ENCODE measurements at places on chromosomes 2 and 18.

- no peak for DNase-seq
Measured at GRCh38 chr2:172985139-172985892, 90.3 kb upstream of the MAP3K20 start.

DNA sequence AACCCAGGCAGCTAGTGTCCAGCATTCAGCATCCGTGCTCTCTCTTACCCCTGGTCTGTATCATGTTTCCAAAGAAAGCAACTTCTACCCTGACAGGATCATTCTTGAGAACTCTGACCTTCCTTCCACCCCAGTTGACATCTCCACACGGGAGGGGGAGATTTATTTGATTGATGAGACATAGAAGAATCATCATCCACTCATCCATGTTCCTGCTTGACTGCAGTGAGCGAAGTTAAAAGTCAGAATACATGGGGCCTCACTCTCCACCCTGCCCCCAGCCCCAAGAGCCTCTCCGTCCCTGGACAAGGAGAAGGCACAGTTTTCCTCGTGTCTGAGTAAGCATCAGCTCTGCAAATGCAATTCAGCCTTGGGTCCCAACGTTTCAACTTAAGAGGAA is 356.0 kb upstream of the TNP1 start:
- no peak for DNase-seq

GRCh38 chr2:208479342-208479741 is 72.8 kb downstream of the PTH2R start:
- no peak for DNase-seq

DNA sequence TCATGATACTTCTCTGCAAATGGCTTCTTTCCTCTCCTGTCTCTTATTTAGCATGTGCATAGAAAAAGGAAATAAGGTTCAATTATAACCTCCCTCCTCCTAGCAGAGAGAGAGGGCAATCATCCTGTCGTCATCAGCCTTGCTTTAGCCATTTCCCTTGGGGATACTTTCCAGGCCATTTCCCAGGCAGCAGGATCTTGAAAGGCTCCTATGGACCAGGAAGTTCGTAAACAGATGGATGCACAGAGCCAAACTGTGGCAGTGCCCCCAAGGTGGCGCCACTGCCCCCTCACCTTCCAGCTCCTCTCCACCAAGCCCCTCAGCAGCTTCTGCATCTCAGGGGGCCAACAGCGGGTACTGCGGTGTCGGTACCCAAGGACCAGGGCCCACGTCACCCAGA is 157.4 kb downstream of the DTNA start:
- DNase-seq, result no peak

GRCh38 chr2:172489681-172490080 is 62.3 kb downstream of the ITGA6 start:
- DNase-seq, result no peak

DNA sequence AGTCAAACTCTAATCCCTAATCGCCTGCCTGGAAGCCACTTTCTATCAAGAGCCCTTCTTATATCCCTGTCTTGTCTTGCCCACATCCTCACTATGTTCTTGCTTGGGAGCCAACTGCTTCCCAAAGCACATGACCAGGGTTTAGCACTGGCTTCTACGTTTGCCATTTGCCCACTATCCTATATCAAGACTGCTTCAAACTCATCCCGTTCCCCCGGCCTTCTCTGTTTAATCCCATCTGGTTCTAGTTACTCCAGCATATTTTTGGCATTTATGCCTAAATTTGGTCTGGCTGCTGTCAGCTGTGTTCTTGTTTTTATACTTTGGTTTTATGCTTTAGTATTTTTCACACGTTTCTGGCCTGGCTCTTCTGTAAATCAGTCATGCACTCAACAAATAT is 40.2 kb downstream of the POLR1A start:
- no peak for DNase-seq

- DNase-seq, result no peak
Measured at GRCh38 chr2:25460261-25460905, 118.7 kb upstream of the DNMT3A start.

DNA sequence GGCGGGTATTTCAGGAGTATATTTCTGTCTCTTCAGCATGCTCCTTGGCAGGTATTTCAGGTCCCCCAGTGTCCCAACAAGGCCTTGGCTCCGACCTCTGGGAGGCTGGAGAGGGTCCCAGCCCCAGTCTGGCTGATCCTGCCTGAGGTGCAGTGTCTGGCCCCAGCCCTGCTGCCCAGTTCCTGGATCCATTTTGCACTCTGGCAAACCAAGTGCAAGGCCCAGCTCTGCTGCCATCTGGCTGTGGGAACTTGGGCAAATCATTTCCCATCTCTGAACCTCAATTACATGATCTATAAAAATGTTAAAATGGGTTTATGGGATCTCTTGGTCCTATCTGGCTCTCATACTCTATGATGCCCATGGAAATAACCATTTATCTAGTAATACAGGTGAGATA is 63.6 kb downstream of the ZBTB7C start:
- DNase-seq, result peak; percentile 27

- no peak for DNase-seq
Measured at GRCh38 chr2:212957624-212958023, 193.8 kb downstream of the IKZF2 start.

DNA sequence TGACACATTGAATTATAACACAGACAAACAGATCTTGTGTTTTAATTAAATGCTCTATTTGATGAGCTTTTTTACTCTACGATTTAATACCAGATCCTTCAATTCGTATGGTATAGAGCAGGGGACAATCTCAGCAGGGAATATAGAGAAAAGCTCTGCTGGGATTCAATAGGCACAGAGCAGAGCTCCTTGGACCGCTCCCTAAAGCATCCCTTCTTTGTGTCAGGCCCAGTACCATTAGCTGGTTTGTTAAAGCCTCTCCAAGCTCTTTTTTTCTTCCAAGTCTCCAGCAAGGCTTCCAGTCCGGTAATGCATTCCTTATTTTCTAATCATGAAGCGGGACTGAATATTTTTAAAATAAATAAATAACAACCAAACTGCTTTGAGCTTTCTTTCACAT is 466.0 kb downstream of the NR4A2 start:
- DNase-seq, result peak; percentile 0

DNA sequence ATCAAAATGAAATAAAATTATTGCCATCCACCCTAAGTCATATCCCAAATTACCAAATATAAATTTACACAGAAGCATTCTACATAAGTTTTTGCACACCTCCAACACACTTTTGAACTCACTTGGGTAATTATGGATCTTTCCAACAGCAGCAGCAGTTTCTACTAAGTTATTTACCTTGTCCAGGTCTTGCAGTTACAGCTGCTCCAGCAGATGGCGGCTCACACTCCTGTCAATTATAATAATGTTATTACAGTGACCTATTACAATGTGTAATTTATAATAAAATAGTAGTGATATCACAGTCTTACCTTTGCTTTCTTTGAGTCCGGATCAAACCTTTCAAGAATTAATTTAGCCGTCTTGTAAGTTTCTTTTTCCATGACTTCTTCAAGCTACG is 37.9 kb downstream of the LNPK start:
- DNase-seq, result no peak

GRCh38 chr2:140814141-140814540 is 1316.7 kb downstream of the LRP1B start:
- DNase-seq, result no peak

DNA sequence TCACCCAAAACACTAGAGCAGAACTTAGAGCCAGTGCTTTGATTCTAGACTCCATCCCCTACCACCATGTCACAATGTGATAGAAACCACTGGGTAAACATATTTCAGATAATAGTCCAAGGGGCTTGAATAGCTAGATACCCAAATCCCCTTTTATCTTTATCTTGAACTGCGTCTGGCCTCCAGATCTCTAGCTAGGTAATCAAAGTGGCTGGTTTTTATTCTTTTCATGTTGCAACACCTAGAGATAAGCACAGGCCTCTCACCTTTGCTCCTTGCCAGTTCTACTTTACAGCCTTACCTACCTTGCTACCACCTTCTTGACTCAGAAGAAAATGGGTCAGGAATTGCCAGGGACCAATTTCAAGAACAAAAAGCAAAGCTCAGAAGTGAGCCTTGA is 171.2 kb downstream of the C1D start:
- no peak for DNase-seq

DNA sequence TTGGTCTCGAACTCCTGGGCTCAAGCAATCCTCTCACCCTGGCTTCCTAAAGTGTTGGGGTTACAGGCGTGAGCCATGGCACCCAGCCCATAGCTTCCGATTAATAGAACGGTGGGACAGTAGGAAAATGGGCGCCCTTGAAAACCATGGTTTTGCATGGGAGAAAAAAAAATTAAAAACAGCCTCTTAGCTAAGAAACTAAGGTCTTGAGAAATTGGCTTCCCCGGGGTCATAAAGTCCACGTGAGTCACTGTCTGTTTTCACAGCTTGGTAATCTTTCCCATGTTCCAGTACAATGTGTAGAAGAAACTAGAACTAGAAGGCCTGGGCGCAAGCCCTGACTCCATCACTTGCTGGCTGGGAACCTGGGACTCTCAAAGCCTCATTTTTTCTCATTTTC is 20.7 kb downstream of the B3GNT2 start:
- DNase-seq, result no peak

- DNase-seq, result peak; percentile 77
Measured at GRCh38 chr18:39380186-39380725, 1814.7 kb upstream of the CELF4 start.

GRCh38 chr2:45145073-45145899 is 136.0 kb upstream of the SIX2 start:
- DNase-seq, result no peak

- DNase-seq, result no peak
Measured at GRCh38 chr2:224257156-224257555, 144.8 kb downstream of the FAM124B start.

DNA sequence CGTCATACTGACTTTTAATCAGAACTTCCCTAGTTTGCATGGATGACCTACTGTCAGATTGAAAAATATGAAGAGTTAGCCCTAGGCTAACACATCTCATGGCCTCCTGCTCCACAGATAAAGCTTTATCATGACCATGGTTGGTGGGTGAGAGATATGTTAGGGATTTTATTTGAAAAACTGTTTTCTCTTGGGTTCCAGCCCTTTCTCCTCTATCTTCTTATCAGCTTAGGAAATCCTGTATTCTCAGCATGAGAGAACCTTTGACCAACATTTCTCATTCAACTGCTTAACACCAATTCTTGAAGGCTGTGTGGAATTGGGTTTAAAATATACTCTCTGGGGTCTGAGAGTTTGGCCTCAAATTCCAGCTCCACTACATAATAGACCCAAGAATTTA is 1407.0 kb upstream of the CELF4 start:
- DNase-seq, result no peak

GRCh38 chr2:163731735-163732134 is 4.1 kb downstream of the FIGN start:
- no peak for DNase-seq

DNA sequence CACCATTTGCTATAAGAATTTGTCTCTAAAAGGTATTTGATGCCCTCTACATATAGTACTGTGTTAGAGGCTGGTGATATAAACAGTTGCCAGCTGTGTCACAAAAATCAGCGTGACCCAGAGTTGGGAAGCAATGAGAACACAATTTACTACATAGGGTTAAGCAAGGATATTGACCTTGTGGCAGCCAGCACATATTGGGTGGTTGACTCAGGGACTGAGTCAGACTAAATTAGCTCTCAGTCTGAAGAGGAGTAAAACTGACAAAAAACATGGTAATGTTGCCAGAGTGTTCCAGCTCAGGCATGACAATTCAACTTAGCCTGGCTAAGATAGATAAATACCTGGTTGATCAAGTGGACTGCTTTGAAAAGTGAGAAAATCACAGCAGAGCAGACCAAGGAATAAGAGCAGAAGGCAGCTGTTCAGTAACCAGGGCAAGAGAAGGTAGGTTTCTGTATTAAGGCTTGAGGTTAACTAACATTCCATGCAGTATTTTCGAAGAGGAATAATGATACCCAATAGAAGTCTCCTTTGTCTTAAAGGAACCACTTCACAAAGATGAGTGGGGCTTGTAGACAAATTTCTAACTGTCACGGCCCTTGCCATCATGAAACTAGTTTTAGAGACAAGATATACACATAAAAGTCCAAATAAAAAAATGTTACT is 108.2 kb upstream of the ERBB4 start:
- DNase-seq, result no peak

DNA sequence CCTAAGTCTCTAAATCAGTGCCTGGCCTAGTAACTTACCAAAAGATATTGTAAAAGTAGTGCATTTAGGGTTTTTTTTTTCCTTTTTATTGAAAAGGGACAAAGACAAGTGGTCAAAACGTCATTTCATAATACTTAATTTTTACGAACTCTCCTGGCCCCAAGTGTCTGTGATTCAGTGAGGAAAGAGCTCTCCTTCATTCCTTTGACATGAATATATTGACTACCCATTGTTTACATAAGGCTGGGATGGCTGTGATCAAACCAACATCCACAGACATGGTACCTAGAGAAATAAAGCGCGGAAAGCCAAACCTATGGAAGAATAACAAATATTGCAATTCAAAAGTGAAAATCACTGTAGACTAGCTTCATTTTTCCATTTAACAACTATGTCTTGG is 198.4 kb downstream of the BABAM2 start:
- no peak for DNase-seq

DNA sequence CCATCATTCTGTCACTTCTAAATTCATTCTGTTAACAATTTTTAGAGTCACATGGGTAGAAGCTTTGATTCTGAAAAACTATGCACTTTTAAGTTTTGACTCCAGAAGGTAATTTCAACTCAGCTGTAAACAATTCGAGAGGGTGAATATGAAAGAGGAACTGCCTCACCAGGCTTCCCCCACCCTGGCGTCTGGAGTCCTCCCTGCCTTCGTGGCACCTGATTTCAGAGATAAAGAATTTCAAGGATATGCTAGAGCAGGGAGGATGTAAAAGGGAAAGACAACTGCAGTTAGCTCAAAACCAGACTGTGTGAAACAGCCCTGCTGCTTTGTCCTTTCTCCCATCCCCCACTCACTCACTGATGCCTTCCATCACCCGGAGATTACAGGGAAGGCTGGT is 40.7 kb downstream of the ONECUT2 start:
- no peak for DNase-seq

GRCh38 chr2:40282428-40282827 is 169.5 kb downstream of the SLC8A1 start:
- DNase-seq, result no peak

GRCh38 chr2:42284019-42284418 is 77.0 kb downstream of the COX7A2L start:
- no peak for DNase-seq

DNA sequence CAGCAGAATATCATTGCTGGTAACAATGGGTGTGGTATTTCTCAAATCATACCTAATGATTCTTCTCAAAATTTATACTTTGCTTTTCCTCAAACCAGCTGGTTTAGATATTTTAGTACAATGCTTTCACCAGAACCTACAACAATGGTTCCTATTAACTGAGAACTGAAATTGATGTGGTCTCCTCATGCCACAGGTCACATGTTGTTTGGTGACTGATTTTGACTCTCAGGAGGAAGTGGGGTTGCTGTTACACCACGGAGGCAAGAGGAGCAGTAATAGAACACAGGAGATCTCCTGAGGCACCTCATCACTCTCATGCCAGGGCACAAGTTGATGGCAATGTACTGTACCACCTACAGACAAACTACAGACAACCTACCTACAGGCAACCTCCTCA is 3.0 kb upstream of the CEP68 start:
- DNase-seq, result no peak

Measured in NCI-H146 (cell line).